ENCODE measurements at places on chromosomes 3 and 15. TPM values are rescaled to one million over a fixed set of nuclear protein-coding genes. Genes with fewer than 3 reads are reported as not detected.
A peak's percentile ranks its signal among the peaks of the same experiment; 100 is the strongest.

DNA sequence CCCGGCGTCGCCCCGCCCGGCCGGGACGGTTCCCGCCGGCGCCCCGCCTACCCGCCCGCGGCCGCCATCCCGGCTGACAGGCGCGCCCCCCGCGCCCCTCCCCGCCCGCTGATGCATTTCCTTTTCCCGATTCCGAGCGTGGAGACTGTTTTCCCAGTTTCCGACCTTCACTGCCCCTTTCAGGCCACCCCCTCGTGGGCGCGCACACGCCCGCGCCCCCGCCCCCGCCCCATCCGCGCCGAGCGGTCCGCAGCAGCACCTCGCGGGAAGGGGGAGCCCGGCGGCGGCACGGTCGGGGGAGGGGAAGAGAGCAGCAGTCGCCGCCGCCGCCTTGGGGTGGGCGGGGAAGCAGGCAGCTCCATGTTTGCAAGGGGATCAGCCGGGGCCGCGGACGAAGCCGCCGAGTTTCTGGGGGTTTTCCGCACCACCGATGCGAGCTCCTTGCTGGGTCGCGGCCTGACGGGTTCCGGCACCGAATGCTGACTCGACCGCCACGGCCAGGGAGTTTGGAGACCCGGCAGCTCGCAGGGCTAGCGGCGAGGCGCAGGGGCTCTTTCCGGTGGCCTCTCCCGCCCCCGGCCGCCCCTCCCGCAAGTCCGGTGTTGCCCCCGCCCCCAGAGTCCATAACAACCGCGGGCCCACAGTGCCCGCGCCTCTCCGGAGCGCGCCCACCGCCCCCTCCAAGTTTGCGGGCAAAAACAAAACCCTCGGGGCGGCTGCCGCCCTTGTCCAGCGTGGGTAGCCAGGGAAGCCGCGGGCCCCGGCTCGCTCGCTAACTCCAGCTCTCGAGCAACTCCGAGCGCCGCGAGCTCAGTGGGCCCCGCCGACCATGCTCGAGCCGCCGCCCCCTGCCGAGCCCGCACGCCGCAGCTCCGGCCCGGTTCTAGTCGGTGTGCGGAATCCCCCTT is 3.2 kb upstream of the SIN3A start:
- DNase-seq, result peak; percentile 91

- DNase-seq, result no peak
These were observed 517.6 kb upstream of the ROBO1 start for GRCh38 chr3:80285388-80285787.

- no peak for DNase-seq
These were observed 397.0 kb upstream of the ARRDC4 start for GRCh38 chr15:97563516-97563915.

DNA sequence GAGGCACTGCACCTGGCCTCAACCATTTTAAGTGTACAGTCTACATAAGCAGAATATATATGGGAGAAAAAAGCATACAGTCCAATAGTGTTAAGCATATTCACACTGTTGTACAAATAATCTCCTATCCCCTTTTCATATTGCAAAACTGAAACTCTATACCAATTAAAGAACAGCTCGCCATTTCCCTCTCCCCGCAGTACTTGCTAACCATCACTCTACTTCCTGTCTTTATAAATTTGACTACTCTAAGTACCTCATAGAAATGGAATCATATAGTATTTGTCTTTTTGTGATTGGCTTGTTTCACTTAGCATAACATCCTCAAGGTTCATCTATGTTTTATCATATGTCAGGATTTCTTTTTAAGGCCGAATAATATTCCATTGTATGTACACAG is 21.6 kb upstream of the TASOR start:
- no peak for DNase-seq

The ST3GAL6 gene
- not detected for total RNA-seq
